Kidney capillary endothelial cell (primary cell): ENCODE measurements at places on chromosomes 6 and 20.
A peak's percentile ranks its signal among the peaks of the same experiment; 100 is the strongest.

GRCh38 chr6:124536842-124537191 lies 425.4 kb upstream of the RNF217 start:
- no peak for DNase-seq

- DNase-seq = no peak
Measured at GRCh38 chr20:41783423-41784208, 165.4 kb upstream of the CHD6 start.

GRCh38 chr6:139153855-139154254 lies 19.0 kb downstream of the HECA start:
- DNase-seq = no peak

GRCh38 chr20:39504710-39505094 lies 542.6 kb downstream of the DHX35 start:
- no peak for DNase-seq

DNA sequence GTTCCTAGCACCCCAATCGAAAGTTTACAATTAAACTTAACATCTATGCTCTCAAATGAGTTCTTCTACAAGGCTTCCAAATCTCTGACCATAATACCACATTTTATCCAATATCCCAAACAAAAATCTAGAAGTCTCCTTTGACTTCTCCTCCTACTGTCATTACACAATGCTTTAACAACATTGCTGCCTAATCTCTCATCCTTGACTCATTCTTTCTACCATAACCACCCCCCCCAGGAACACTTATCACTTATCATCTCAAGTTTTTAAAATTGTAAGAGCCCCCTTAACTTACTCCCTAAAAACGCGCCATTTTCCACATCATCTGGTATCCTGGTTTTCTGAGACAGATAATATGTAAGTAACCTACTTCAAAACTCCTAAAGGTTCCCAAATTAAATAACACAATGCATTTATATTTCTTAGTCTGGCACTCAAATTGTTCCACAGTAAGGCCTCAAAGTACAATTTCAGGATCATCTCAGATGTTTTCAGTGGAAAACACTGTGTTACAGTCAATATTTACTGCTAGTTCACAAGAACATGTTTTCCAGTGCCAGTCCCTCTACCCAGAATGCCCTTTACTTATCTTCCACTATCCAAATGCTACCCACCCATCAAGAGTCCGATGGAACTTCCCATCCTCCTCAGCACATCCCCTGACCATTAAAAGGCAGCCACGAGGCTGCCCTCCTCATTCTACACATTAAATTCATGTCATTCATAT lies 308.2 kb upstream of the THEMIS start:
- peak; percentile 7 for DNase-seq
